ENCODE measurements at places on chromosomes 1 and 21.

DNA sequence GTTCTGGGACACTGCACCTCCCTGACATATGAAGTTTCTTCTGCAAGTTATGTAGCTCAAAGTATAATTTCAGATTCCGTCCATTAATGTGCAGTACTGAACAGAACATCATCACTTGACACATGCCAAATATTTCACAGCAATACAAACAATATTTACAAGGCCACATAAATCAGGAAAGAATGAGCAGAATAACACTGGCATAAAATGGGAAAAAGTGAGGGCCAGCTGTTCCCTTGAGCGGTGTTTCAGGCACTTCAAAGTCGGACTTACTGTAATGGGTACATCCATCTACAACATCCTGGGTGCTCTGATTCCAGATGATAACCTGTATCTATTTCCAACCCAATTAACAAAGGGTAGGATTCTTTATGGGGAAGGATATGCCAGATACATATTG, 217.4 kb downstream of the APP start:
- DNase-seq: no peak

DNA sequence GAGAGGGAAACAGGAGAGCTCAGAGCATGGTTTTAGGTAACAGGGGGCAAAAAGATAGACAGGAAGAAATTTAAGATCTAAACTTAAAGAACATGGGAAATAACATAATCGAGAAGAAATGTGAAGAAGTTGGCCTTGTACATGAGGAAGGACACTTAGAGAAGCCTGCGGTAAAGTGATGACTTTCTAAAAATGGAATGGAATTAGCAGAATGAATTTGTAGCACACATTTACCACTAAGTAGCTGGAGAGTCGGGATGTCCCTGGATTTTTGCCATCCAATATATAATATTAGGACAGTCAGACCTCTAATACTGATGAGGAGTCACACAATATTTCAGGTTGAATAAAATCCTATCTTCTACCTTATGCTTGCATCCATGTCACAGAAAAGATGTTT, 77.7 kb upstream of the C1orf87 start:
- no peak for DNase-seq

DNA sequence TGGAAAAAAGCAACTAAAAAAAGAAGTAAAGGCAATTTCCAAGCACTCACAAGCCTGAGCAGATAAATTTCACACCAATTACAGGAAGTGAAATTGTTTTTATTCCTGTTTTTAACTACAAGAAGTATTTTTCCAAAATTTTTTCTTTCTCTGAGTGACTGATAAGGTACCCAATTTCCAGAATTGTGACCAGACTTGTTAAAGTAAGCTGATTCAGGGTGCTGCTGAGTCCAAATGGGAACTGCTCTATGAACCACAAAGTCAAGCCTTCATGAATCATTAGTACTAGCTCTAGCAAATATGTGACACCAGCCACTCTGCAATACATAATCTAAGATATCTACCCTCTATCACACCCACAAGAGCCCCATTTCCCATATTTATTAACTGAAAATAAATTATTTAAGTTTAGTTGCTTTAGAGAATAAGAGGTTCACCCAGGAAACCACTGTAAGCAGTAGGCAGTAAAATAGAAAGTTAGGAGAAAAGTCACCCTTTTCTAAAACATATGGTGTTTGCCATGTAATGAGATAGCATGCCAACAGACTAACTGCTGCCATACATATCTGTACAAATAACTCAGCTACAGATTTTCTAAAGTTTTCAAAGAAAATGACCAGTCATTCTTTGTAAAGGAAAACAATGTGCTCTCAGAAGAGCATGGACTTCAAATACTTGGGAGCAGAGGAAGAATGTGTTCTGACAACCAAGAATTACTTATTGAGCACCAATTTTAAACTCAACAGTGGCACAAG, 43.1 kb upstream of the TNFSF18 start:
- no peak for DNase-seq

DNA sequence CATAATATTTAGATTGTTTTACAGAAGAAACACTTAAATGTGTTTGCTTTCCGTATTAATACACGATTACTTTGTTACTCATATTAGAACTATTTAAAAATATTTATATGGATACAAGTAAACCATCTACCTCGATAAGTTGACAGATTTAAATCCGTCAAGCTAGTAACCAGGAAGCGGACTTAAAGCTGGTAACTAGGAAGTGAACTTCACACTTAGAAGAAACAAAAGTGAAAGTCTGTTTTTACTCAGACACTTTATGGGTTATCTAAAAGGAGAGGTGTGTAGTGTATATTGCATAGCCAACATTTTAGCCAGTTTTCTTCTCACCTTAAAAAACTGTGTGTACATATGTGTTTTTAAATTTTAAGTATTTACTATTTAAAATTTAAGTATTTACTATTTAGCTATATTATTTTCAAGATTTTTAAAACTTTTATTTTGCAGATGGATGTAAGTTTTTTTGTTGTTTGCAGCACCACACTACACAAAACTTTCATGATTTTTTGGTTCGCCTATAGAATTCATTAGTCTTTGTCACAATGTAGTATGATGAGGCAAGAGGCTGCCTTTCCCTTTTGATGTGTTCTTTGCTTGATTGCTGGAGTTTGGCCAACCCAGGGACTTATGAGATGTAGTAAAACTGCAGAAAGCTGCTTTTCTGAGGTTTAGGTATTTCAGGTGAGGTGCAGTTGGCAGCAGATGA, 2.7 kb downstream of the USP25 start:
- DNase-seq: peak; percentile 17

DNA sequence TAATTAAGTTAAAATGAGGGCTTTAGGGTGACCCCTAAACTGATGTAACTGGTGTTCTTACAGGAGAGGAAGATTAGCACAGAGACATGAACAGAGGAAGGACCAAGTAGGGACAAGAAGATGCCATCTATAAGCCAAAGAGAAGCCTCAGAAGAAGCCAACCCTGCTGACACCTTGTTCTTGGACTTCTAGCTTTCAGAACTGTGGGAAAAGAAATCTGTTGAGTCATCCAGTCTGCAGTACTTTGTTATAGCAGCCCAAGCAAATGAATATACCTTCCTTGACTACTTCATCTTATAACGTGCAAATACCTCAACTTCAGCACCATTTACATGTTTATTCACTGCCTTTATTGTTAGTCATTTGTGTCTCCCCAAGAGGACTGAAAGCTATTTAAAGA, 3.4 kb downstream of the ZBTB21 start:
- DNase-seq: no peak

- DNase-seq: no peak
Measured at GRCh38 chr1:230700132-230700531, 13.8 kb downstream of the AGT start.

DNA sequence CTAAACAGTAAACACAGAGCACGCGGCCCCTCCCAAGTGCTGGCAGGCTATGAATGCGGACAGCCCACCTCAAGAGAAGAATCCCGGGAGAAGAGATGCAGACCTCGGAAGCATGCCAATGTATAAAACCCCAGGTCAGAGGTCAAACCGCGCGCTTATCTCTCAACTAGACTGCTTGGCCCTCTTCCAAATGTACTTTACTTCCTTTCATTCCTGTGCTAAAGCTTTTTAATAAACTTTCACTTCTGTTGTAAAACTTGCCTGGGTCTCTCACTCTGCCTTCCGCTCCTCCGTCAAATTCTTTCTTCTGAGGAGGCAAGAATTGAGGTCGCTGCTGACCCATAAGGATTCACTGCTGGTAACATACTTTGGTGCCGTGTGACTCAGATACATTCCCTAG, 216.0 kb downstream of the S1PR1 start:
- DNase-seq: no peak

DNA sequence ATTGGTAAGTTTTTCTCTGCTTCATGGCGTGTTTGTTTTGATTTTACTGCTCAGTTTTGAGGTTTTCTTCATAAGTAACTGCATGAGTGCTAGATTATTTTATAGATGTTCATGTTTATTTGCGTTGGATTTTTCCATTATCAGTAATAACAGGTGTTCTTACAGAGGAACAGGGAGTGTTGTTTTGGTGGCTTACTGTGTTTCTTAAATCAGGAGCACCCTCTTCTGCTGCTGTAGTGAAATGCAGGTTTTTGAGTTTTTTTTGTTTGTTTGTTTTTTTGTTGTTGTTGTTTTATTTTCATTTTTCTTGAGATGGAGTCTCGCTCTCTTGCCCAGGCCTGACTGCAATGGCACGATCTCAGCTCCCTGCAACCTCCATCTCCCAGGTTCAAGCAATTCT, 32.6 kb downstream of the CTBS start:
- no peak for DNase-seq

DNA sequence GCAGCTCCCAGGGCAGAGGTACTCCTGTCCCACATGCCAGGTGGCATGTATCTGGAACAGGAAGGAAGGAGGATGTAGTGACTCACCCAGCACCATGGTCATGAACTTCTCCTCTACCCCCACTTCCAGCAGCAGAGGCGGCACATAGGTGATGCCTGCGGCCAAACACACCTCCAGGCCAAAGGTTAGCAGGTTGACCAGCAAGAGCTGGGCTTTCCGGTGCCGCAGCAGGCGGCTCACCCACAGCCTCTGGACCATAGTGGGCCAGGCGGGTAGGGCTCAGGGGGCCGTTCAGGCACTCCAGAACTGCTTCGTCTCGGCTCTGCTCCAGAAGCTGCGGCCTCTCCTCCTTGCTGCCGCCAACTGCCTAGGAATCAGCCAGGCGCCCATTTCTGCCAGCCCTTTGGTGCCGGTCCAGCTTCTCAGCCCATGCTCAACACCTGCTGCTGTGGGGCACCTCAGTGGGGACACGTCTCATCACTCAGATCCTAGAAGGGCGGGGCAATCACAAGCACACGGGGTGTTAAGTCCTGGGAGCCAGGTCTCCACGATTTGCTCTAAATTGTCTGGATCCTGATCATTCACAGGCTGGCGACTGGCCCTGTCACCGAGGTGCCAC, 15.8 kb downstream of the SLC45A3 start:
- DNase-seq: no peak

- DNase-seq: no peak
Measured at GRCh38 chr1:176888471-176889032, 276.0 kb downstream of the ASTN1 start.

DNA sequence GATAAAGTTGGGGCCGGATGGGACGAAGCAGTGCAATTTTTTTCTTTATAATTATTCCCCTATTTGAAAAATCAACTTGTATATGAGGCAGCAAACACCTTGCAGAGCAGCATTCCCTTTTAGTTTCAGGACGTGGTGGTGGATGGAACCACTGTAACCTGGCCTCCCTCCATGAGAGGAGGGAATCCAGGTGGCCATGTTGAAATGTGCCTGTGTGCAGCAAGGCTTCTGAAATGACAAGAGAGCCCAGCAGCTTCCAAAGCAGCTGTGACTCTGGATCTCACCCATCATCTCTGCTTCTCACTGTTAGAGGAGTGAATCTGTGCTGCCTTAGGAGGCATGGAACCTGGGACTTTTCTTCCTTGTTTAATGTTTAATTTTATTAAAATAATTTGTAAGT, 42.3 kb downstream of the NFIA start:
- no peak for DNase-seq

GRCh38 chr1:55213151-55213884, 1.8 kb downstream of the USP24 start:
- no peak for DNase-seq

GRCh38 chr1:193850745-193851144, 664.3 kb upstream of the B3GALT2 start:
- no peak for DNase-seq

DNA sequence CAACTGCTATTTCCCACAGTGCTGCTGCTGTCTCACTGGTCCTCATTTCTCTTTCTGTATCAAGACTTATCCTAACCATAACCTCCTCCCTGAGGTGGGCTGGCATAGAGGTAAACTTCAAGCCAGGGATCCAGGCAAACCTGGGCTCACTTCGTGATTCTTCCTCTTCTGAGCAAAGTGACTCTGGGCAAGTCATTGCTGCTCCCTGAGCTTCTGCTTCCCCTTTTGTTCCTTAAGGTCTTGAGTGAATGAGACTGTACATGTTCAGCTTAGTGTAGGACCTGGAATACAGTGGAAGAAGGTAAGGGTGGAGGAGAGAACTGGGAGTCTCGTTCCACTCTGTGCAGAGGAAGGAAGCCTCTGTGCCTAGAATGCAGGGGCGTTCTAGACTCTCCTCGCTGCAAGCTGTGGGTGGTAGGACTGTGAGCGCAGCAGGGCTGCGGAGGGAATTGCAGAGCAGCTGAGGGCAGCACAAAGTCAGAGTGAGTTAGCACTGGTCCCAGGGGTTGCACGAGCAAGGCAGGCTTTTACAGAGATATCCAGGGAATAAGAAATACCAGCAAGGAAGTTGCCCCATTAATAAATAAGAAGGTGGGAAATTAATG, 11.4 kb upstream of the ERI3 start:
- no peak for DNase-seq

GRCh38 chr21:39152271-39152670, 31.0 kb downstream of the PSMG1 start:
- no peak for DNase-seq

GRCh38 chr1:5430911-5431697, 561.1 kb downstream of the NPHP4 start:
- DNase-seq: no peak

DNA sequence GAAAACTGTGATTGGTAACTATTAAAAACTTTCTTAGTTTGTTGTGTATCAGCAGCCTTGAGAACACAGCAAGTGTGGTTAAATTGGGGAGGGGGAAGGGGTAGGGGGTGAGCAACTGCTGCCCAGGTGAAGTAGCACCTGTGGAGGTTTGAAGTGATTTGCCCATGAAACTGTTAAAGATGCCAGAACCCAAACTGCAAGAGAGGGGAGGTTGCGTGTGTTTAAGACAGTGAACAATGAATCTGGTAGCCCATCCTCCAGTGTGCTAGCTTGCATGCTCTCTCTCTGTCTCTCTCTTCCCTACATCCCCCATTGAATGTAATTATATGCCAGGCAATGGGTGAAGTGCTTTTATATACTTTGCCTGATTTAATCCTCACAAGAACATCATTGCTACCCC, 154.7 kb downstream of the RUNX1 start:
- DNase-seq: no peak

DNA sequence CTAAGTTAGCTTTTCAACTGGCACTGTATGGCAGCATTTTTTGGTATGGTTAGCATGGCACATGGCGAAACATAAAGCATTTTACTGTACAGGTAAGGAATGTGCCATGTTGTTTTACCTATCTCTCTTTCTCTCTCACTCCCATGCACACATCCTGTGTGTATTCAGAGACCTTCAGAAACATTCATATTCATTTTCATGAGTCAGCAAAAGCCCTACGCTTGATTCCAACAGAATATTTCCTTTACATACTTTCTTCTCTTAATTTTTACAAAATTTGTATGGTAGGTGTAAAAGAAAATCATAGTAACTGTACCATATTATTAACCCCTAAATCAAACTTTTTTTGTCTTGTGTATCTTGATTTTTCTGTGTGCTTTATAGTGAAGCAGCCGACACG, 10.3 kb downstream of the SRSF11 start:
- no peak for DNase-seq
